ENCODE measurements at places on chromosomes 3 and 15.

GRCh38 chr3:71528816-71529215 lies 54.7 kb downstream of the FOXP1 start:
- no peak for DNase-seq

DNA sequence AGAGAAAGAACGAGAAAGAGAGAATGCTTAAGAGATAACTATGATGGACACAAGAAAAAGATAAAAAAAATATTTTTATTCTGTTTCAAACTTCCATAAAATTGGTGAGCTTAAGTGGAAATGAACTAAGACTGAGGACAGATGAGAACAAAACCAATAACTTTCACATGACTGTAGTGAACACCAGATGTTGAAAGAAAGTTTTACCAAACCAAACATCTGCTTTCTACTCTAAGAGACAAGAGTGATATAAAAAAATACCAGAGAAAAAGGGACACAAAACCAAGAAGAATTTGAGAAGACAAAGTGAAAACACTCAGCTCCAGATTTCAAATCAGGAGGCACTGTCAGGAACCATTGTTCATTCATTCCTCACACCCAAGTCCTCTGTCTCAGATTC lies 147.9 kb downstream of the IMPG2 start:
- DNase-seq = no peak

- DNase-seq = no peak
These were observed 85.9 kb upstream of the CSPG5 start for GRCh38 chr3:47664519-47664918.

DNA sequence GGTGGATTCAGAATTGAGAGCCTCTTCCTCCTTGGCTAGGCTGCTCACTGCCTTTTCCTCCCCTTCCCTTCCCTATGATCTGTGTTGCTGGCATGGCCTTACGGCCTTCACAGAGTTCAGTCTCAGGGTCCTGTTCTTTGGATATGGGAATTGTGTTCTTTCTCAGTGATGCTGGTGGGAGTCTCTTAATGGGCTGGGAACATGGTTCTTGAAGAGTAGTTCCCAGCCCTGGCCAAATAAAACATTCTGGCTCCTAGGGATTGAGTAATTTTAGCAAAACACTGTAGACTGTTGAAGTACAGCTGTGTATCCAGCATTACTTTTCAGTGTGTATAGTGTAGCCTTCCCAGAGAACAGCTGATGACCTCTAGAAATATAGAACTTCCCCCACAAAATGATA lies 22.6 kb upstream of the FILIP1L start:
- no peak for DNase-seq

DNA sequence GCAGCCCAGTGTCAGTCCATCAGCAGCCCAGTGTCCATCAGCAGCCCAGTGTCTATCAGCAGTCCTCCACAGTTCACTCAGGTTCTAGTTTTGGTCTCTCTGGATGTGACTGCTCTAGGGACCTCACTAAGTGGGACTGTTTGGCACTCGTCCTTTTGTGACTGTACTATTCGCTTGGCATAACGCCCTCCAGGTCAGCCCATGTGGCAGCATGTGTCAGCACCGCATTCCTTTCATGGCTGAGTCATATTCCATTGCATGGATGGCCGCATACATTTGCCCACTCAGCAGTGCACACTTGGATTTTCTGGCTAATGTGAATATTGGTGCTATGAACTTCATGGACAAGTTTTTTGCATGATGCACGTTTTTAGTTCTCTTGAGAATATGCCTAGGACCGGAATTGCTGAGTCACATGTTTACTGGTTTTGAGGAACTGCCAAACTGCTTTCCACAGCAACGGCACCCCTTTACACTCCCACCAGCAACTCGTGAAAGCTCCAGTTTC lies 16.4 kb downstream of the CHST13 start:
- peak; percentile 50 for DNase-seq

DNA sequence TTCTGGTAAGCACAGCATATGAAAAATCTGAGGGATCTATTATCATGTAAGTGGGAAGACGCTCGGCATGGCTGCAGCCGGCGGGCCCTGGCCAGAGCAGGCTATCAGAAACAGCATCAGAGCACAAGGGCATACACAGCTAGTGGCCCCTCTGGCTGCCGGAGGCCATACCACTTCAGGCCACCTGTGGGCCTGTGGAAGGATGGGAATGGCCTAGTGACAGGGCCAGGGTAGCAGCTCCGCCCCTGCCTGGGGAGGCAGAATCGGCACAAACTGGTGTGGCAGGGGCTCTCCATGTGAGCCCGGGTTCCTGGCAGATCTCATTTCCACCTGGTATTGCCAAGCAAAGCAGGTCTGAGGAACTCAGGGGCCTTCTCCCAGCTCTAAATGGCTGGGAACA lies 46.4 kb downstream of the SH3BP5 start:
- no peak for DNase-seq

GRCh38 chr3:23880703-23881339 lies 36.0 kb downstream of the NKIRAS1 start:
- DNase-seq = no peak

- DNase-seq = peak; percentile 45
These were observed 8.6 kb upstream of the SRP14 start for GRCh38 chr15:40047415-40048210.

DNA sequence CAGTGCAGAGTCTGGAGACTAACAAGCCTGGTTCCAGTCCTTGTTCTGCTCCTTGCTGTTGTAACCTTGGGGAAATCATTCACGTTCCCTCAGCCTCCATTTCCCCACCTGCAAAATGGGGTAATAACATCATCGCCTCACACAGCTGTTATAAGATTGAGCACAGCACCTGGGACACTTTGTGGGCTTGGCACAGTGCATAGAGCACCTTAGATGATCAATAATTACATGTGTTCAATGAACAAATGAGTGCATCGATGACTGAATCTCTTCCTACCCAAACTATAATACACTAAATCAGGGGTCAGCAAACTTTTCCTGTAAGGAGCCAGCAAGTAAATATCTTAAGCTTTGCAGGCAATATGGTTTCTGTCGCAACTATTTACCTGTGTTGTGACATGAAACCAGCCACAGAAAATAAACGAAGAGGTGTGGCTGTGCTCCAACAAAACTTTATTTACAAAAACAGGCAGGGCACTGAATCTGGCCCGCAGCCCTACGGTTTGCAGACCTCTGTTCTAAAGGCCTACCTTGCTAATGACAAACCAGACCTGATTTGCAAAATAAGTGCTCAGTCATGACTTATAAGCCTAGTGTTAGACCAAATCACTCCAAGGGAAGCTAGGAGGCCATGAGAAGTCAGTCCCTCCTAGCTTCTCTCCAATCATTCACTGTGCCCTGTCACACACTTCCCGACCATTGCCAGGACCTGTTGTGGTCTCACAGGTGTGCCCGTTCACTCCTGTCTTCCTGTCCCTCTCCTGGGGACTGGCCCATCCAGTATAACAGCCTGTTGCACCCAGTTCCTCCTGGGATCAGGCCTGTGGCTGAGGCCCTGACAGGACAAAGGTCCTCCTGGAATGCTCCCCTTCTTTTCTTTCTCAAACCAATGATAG lies 149.4 kb upstream of the WNT5A start:
- no peak for DNase-seq

DNA sequence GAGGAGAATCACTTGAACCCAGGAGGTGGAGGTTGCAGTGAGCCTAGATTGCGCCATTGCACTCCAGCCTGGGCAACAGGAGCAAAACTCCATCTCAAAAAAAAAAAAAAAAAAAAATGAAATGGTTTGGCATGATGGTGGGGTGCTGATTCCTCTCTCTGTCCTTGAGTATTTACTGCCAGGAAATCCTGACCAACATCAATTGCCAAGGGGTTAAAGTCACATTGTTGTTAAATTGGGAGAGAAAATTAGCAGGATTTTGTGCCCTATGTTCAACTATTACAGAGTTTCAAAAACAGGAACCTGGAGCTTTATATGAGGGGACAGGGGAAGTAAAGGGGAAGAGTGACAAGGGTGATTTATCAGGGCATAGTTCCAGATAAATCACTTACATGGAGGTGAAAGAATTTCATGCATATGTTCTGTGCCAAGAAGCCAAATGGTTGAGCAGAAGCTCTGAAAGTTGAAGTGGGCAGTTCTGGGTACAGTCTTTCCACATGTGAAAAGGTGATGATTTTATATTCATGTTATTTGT lies 70.5 kb upstream of the TSEN2 start:
- DNase-seq = no peak

DNA sequence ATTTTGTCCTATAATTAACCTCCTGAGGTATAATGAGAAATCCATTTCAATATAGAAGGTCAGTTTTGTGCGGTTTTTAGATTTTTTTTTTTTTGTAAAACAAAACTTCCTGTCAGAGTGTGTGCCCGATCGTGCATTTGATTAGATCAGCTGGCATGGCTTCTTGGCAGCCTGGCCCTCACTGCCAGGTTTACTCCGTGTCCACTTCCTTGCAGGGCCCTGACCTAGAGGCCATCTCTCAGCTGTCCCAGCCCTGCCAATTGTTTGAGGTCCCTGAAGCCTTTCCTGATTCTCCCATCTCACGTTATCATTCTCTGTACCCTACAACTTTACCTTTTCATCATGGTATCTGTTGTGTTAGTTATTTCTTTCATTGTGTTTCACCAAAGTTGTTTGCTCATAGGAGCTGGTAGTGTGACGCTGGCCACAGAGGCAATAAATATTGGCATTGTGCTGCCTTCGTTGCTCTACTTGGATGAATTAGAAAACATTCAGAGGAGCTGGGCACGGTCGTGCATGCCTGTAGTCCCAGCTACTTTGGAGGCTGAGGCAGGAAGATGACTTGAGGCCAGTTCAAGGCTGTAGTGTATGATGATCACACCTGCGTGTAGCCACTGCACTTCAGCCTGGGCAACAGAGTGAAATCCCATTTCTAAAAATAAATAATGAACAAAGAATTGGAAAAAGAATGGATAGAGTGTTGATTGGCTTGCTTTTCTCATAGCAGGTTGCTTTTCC lies 202.0 kb downstream of the GHSR start:
- DNase-seq = no peak

GRCh38 chr3:187183210-187183862 lies 13.9 kb upstream of the RTP1 start:
- no peak for DNase-seq
